ENCODE measurements at places on chromosomes 2 and 18. TPM values are rescaled to one million over a fixed set of nuclear protein-coding genes. Genes with fewer than 3 reads are reported as not detected.

- H3K4me3 ChIP-seq, result no peak overlapping the region
- peaks cover 21% of the 10 kb centered on the region for H3K4me1 ChIP-seq
- no peak for DNase-seq
- H3K27ac ChIP-seq, result no peak overlapping the region
- H3K27me3 ChIP-seq, result no peaks in the 10 kb centered on the region
- no peaks in the 10 kb centered on the region for H3K36me3 ChIP-seq
These were observed 17.7 kb upstream of the IGFBP2 start for GRCh38 chr2:216615298-216616082.

DNA sequence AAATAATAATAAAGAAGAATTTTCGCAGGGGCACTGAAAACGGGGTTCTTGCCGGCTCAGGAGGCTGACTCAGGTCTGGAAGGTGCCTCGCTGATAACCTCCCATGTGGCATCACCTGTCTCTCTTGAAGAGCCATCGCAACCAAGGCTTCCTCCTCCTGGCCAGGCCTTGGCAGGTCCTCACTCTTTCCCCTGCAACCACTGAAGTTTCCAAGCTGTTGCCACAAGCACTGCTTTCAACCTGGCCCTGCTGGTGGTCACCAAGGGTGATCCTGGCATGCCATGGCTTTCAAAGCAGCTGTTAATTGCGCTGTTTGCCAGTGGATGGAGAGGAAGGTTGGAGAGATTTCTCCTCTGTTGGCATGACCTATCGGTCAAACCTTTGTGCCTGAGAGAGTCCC lies 163.6 kb upstream of the COPS8 start:
- DNase-seq, result no peak
- peaks cover 7% of the 10 kb centered on the region for H3K4me1 ChIP-seq
- no peak overlapping the region for H3K4me3 ChIP-seq
- no peaks in the 10 kb centered on the region for H3K27me3 ChIP-seq

GRCh38 chr18:69401972-69402532 lies 1.4 kb downstream of the DOK6 start:
- peaks cover 29% of the 10 kb centered on the region for H3K4me1 ChIP-seq
- H3K36me3 ChIP-seq, result no peaks in the 10 kb centered on the region
- DNase-seq, result peak; percentile 14
- H3K27ac ChIP-seq, result no peak overlapping the region
- peaks cover 55% of the 10 kb centered on the region for H3K27me3 ChIP-seq

DNA sequence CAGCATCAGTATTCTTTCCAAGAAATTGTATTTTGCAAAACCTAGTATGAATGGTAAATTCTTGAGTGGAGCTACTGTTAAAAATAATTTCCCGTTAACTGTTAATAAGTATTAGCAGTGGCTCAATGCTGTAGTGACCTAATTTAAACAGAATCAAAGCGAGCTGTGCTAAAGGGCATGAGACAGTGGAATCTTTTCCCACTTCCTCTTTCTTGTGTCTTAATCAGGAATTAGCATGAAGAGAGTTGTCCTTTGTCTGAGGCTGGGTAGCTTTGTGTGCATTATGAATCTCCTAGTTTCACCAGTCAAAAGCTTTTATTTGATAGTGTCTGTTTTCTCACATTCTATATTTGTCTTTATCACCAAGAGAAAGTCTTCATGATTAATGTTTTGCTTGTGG lies 298.8 kb upstream of the GCFC2 start:
- H3K27ac ChIP-seq, result no peak overlapping the region
- DNase-seq, result peak; percentile 2
- H3K27me3 ChIP-seq, result no peaks in the 10 kb centered on the region

DNA sequence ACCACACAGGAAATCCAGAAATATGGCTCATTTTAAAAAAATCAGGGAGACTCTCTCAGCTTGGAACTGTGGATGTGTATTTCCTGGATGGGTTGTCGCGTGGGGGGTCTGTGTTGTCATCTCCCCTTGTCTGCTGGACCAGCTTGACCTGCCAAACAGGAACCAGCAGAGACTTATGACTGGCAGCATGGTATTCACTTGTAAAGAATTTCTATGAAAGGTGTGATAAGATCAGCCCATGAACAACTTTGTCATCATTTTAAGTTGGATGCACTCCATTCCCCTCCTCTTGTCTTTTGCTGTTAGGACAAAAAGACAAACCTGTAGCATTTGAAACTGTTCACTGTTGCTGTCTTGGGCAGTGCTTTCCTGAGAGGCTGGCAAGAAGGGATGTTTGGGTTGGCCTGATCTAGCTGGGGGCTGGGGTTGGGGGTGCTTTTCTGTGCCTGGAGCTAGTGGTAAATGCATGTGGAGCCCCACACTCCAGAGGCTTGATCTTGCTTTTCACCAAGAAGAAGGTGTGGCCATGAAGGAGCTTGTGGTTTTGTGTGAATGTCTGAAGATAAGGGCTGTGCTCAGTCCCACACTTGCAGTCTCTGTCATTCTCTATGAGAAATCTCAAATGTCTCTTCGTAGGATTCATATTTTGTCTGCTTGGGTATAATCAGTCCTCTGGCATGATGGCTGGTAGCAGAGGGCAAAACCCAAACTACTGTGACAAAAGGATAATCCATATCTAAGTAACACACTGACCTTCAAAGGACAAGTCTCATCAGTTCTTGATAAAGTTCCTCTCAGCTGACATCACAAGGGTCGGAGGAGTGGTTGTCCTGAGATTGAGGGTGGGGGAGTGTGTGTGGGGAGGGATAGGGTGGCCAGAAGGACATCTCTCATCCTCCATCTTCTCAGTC lies 39.0 kb downstream of the RALB start:
- no peaks in the 10 kb centered on the region for H3K36me3 ChIP-seq
- H3K27me3 ChIP-seq, result no peaks in the 10 kb centered on the region
- H3K4me3 ChIP-seq, result no peak overlapping the region
- no peak overlapping the region for H3K27ac ChIP-seq
- no peak for DNase-seq
- peaks cover 44% of the 10 kb centered on the region for H3K4me1 ChIP-seq

DNA sequence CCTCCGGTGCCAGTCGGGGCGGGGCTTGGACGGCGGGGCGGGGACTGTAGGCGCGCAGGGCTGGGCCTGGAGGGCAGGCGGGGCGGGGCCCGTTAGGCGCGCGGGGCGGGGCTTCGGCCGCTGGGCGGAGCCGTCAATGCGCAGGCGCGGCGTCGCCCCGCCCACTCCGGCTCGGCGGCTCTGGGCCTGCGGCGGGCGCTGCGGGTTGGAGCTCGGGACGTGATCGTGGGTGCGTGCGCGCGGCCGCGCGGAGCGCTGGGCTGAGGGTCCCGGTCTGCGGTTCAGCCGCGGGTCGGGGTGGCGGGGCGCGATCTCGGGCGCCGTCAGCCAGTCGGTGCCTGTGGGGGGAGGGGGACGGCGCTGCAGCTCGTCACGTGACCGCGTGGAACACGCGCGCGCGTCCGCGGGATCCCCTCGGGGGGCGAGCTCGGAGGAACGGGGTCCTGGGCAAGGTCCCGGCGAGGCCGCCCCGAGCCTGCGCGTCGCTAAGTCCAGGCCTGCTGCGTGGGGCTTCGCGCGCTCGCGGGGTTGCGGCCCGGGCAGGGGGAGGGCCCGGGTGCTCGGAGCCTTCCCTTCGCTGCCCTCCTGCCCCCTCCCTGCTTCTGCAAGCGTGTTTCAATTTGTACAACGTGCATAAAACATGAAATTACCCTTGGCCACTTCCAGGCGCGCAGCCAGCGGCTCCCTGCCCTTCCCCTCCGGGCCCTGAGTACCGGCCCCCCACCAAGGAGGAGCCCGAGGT lies at the start of gene D2HGDH:
Gene D2HGDH, plus strand, starts transcription at position 164 of the 742 bp plus-strand sequence. CDS start 595 bp downstream, outside the sequence.
- H3K4me3 ChIP-seq, result peak within 1 kb of the TSS; percentile 86
- H3K4me1 ChIP-seq, result no peaks in the 10 kb centered on the region
- no peaks in the 10 kb centered on the region for H3K36me3 ChIP-seq
- peak; percentile 94 for DNase-seq

DNA sequence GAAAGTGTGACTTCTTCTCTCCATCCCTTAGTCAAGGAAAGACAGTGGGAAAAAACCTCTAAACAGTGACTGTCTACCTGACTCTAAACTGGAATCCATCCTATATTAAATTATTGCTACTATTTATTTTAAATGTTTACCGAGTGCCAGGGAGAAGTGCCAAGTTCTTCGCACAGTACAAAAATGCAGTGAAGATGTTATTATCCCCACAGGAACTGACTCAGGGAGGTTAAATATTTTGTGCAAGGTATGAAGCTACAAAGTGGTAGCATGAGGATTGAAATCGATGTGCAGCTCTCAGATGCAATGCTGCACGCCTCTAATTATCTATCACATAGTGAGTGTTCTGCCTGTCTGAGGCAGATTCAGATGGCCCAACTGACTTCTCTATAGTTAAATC lies 91.1 kb downstream of the MEP1B start:
- H3K27ac ChIP-seq, result peak overlapping the region; percentile 63
- H3K36me3 ChIP-seq, result 0 out of 2 replicates have a peak, but pooled peaks cover 2% of the 10 kb centered on the region
- peaks cover 19% of the 10 kb centered on the region for H3K4me1 ChIP-seq
- no peaks in the 10 kb centered on the region for H3K27me3 ChIP-seq
- no peak for DNase-seq

- no peak overlapping the region for H3K27ac ChIP-seq
- DNase-seq, result no peak
- H3K4me1 ChIP-seq, result no peaks in the 10 kb centered on the region
- H3K27me3 ChIP-seq, result no peaks in the 10 kb centered on the region
- no peak overlapping the region for H3K4me3 ChIP-seq
These were observed 283.9 kb upstream of the ACVR2A start for GRCh38 chr2:147560810-147561535.

GRCh38 chr2:96260387-96261260 lies 5.2 kb downstream of the TMEM127 start:
- H3K27ac ChIP-seq, result 0 out of 2 replicates have a peak overlapping the region, but pooled peaks have one; percentile 6
- no peaks in the 10 kb centered on the region for H3K27me3 ChIP-seq
- peak; percentile 79 for DNase-seq
- H3K4me3 ChIP-seq, result no peak overlapping the region

GRCh38 chr2:12452185-12452584 lies 264.6 kb upstream of the TRIB2 start:
- H3K36me3 ChIP-seq, result no peaks in the 10 kb centered on the region
- H3K4me3 ChIP-seq, result no peak overlapping the region
- no peak for DNase-seq
- H3K27ac ChIP-seq, result no peak overlapping the region

GRCh38 chr2:172893671-172894070 lies 158.0 kb downstream of the RAPGEF4 start:
- H3K4me1 ChIP-seq, result no peaks in the 10 kb centered on the region
- H3K27me3 ChIP-seq, result no peaks in the 10 kb centered on the region
- H3K4me3 ChIP-seq, result no peak overlapping the region

- H3K4me1 ChIP-seq, result no peaks in the 10 kb centered on the region
- no peak overlapping the region for H3K27ac ChIP-seq
- peak; percentile 78 for DNase-seq
These were observed 11.7 kb upstream of the ACYP2 start for GRCh38 chr2:54103454-54104314.

- H3K4me1 ChIP-seq, result no peaks in the 10 kb centered on the region
- 0 out of 2 replicates have a peak, but pooled peaks cover 7% of the 10 kb centered on the region for H3K36me3 ChIP-seq
- no peak for DNase-seq
- H3K4me3 ChIP-seq, result no peak overlapping the region
- no peaks in the 10 kb centered on the region for H3K27me3 ChIP-seq
- H3K27ac ChIP-seq, result no peak overlapping the region
These were observed 19.4 kb downstream of the KRCC1 start for GRCh38 chr2:88036182-88036581.

- DNase-seq, result no peak
- H3K27ac ChIP-seq, result no peak overlapping the region
- no peaks in the 10 kb centered on the region for H3K36me3 ChIP-seq
- H3K4me3 ChIP-seq, result no peak overlapping the region
- no peaks in the 10 kb centered on the region for H3K27me3 ChIP-seq
These were observed 1170.3 kb upstream of the CHAC2 start for GRCh38 chr2:52597346-52597745.

GRCh38 chr2:215137741-215138340 lies 585 bp downstream of the ABCA12 start:
- H3K4me1 ChIP-seq, result no peaks in the 10 kb centered on the region
- H3K4me3 ChIP-seq, result no peak overlapping the region
- no peaks in the 10 kb centered on the region for H3K27me3 ChIP-seq

The NBAS gene
- polyA plus RNA-seq, result 24.8 TPM

The XIRP2 gene
- polyA plus RNA-seq, result 0.31 TPM

The CD8B2 gene
- polyA plus RNA-seq, result not detected

The MYOM1 gene
- 0.27 TPM for polyA plus RNA-seq
